ENCODE measurements at places on chromosomes 4 and X.

- no peak for DNase-seq
These were observed 21.9 kb upstream of the RP2 start for GRCh38 chrX:46814966-46815365.

DNA sequence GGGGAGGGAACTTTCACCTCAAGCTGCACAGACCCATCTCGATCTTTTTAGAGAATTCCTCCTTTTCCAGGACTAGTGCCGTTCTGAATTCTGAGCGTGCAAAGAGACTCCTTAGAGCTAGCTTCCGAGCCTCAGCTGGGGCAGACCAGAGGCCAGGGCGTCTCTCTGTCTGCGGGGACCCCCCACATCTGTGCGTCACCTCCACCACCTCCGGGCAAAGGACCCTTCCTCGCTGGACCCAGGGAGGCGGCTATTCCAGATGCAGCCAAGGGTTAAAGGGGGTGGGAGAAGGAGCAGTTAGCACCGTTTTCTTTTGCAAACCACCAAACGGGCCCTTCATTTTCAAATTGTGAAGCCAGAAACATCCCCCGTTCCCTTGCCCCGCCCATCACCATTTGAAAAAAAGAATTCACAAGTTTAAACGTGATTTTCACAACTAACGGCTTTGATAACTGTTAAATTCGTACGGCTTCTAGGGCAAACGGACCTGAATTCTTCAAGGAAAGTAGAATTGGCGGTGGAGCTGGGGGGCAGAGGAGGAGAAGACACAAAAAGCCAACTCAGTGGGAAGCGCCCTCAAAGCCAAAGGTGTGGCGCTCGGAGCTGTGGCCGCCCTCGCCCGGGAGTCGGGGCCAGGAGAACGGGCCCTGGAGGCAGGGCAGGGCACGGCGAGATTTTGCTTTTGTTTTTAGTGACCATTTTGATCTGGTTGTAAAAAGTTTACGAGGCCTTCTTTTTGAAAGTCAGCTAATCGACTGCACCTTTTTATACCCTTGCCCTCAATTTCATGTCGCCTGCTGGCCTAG, 3.3 kb upstream of the PDGFRA start:
- DNase-seq = no peak

GRCh38 chr4:38868059-38868960, 704 bp downstream of the FAM114A1 start:
- no peak for DNase-seq

DNA sequence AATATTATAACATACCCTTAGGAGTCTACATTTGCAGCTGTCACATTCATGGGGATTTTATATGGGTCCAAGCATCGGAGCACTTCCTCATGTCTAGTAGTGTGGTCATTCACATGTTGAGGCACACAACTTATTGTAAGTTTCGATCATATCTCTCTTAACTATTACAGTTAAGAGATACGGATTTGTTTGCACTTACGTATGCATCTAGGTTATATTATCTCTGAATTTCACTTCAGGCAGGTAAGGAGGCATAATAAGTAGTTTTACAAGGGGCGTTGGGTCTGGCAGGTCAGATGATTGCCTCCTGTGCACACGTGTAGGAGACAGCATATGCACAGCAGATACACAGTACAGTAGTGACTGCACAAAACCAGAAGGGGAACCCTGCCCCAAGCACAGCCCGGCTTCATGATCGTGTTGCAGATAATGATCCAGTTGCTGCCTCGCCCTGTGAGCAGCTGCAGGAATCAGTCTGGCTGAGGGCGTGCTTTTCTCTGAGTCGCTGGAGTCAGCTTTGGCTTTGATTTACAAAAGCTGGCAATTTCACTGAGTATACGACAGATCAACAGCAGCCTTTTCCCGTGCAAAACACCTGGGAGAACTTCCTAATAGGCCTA, 302.9 kb upstream of the GATB start:
- no peak for DNase-seq

DNA sequence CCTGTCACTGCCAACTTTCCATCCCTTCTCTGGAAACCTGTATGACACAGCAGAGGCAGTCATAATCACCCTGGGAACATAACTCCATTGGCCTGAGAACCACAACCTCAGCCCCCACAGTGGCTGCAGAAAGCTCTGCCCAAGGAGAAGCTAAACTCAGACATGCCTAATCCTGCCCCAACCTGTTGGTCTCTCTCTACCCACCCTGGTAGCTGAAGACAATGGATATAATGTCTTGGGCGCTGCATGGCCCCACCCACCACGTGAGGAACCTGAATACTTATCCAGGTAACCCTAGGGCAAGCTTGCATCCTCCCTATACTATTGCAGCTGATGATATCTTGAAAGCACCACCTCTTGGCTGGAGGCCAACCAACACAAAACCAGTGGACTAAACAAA, 225.2 kb downstream of the TEX13C start:
- DNase-seq = no peak

DNA sequence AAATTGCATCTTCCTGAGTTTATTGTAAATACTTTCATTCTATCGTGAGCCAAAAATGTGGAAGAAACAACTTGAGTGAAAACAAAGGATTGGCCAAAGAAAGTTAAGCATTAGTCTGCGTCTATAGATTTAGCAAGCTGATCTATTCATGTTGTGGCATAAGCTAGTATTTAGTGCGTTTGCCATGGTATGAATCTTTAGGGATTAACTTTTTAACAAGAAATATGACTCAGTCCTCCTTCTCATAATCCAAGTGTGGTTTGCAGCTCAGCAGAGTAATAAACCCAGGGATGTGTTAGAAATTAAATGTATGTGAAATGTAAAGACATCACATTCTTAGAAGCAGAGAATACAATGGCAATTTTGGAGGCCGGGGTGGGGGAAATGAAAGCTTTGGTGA, 1110.9 kb downstream of the NLGN4X start:
- DNase-seq = no peak

- DNase-seq = no peak
These were observed 44.4 kb downstream of the IL13RA2 start for GRCh38 chrX:114973013-114973412.

Data from thoracic aorta (tissue), 2 donors.